ENCODE measurements at places on chromosomes 11 and 22.

GRCh38 chr11:66559142-66559865 lies 9.1 kb downstream of the CTSF start:
- DNase-seq = no peak

GRCh38 chr22:48490500-48491411 lies 1336.9 kb downstream of the BRD1 start:
- DNase-seq = no peak

GRCh38 chr11:118142081-118142480 lies 10.5 kb downstream of the SCN4B start:
- DNase-seq = no peak

- no peak for DNase-seq
These were observed 54.4 kb downstream of the ENTHD1 start for GRCh38 chr22:39839204-39839603.

DNA sequence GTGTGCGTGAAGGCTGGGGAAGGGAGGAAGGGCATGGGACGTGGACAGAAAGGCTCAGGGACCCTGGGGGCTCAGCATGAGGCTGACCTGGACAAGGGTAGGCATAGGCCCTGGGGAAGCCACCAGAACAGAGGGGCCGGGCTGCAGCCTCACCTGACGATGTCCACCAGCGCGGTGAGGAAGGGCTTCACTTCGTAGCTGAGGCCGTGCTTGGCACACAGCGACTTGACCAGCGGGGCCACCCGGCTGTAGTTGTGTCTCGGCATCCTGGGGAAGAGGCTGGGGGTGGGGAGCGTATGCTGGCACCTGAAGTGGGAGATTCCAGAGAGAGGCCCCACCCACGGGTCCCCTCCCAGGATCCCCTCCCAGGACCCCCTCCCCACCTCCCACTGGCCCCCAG lies 15.6 kb downstream of the FADS3 start:
- DNase-seq = no peak

GRCh38 chr11:94147433-94147845 lies 18.8 kb downstream of the PANX1 start:
- DNase-seq = no peak

DNA sequence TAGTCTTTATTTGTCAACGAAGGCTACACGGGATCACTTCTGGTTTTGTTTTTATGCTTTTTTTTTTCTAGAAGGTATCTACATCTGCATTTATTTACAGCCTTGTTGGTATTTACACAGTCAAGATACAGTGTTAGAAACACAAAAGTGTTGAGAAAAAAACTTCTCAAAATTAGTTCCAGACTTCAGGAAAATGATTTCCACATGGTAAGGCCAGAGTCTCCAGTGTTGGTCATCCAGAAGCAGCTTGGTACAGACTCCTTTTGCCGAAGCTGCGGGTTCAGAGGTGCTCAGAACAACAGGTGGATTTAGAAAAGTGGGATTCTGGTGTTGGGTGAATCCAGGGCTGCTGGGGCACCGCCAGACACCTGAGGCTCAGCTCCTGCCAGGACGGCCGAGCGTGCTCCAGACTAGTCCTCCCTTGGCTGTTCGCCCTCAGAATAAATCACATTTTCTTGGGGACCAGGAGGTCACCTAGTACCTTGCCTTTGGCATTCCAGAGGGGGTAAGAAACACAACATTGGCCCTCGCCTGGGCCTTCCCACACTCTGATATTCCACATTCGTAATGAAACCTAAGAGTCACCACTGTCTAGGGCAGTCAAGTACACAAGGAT lies 78.7 kb upstream of the NARS2 start:
- no peak for DNase-seq

DNA sequence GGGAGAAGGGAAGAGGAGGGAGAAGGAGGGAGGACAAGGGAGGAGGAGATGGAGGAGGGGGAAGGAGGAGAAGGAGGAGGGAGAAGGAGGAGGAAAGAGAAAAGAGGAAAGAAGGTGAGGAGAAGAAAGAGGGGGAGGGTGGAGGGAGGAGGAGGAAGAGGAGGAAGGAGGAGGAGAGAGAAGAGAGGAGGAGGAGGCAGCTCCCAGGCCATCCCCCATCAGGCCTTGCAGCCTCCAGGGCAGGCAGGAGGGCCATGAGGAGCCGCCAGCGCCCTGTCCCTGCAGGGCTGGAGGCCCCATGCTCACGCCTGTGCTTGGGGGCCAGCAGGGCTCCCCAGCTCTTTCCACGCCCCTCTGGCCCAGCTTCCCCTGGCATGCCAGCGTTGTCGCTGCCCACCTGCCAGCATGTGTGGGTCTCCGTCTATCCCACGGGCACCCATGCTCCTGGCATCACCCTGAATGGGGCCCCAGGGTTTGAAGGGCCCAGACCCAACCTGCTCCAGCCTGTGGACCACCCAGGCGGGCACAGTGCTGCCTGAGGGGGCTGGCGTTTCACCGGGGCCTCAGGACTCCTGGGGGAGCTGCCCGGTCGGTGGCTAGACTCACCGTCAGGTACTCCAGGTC lies 5.2 kb downstream of the TSPAN32 start:
- no peak for DNase-seq

Measured in NCI-H2081 treated with DMSO at 0.1 percent for 48 hours (cell line).